MG63 (cell line): ENCODE measurements at places on chromosomes 1 and 21. TPM values are rescaled to one million over a fixed set of nuclear protein-coding genes. Genes with fewer than 3 reads are reported as not detected.

DNA sequence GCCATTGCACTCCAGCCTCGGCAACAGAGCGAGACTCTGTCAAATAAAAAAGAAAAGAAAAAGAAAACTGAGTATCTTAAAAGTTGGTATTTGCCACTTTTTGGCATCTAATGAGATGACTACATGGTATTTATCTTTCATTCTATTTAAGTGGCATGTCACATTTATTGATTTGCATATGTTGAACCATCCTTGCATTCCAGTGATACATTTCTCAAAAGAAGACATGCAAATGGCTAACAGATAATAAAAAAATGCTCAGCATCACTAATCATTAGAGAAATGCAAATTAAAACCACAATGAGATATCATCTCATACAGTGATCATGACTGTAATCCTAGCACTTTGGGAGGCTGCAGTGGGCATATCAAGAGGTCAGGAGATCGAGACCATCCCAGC is 28.1 kb downstream of the SFPQ start:
- no peak for DNase-seq

- no peak for DNase-seq
These were observed 26.3 kb downstream of the RAB7B start for GRCh38 chr1:205976708-205977401.

- DNase-seq: no peak
These were observed 10.0 kb downstream of the COL24A1 start for GRCh38 chr1:86146566-86146965.

DNA sequence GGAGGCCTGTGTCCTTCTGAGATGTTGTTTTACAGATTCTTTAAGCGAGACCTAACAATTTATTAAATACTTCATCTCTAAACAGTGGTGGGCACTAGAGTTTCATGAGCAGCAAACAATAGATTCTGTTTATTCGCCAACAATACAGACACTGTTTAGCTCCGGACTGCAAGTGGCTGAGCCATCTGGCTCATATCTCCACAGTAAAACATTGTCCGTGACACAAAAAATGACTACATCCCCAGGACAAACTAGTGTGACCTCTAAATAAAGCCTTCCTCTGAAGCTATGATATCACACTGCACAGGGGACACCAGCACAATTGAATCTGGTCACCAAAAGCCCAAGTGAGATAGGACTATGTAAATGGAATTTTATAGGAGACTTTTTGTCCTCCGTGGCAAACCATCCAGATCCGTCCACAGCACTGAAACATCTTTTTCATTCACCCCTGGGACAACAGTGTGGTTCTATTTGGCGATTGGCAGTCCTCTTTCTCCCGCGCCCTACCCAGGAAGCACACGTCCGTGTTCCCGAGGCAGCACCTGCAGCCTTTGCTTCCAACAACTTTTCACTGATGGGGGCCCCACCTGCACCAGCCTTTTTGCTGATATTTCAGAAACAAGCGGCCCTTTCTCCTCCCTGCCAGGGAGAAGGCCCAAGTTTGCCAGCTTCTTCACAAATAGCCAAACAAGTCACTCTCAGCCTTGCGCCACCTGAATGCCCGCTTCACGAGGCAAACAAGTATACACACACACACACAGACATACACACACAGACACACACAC is 47.4 kb downstream of the OLIG1 start:
- DNase-seq: no peak

- no peak for DNase-seq
These were observed 25.7 kb downstream of the RPRD2 start for GRCh38 chr1:150389650-150390049.

The SLFNL1 gene
- not detected in 2 replicates for total RNA-seq

The CLDN8 gene
- not detected in 2 replicates for total RNA-seq

The IL10 gene
- total RNA-seq: not detected in 2 replicates

The PTPRC gene
- total RNA-seq: 7.0 and 12.1 TPM in 2 replicates
